ENCODE measurements at places on chromosomes 1 and 21.

- DNase-seq = no peak
Observed at GRCh38 chr1:32894019-32894600, 7.1 kb downstream of the TMEM54 start.

DNA sequence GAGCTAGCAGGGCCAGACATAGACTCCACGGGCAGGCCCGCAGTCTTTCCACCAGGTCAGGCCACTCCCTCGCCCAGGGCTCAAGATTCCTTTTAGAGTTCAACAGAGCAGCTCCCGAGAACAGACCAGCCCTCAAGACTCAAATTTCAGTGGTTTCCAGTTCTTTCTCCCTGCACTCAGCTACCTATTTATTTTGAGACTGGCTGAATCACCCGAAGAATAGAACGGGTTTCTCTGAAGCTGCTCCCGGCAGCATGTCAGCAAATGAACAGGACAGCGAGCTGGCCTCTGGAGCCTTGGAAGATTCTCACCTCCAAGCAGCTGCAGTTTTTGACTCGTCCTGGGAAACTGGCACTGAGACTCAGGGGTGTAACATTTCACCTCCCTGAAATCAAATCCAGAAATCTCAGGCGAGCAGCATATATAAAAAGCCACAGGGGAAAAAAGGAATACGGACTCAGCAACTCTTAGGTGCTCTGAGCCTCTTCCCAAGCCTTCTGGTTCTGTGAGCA, 177.9 kb downstream of the CLIC6 start:
- peak; percentile 27 for DNase-seq

- DNase-seq = no peak
Observed at GRCh38 chr1:26530410-26530894, 891 bp downstream of the RPS6KA1 start.

DNA sequence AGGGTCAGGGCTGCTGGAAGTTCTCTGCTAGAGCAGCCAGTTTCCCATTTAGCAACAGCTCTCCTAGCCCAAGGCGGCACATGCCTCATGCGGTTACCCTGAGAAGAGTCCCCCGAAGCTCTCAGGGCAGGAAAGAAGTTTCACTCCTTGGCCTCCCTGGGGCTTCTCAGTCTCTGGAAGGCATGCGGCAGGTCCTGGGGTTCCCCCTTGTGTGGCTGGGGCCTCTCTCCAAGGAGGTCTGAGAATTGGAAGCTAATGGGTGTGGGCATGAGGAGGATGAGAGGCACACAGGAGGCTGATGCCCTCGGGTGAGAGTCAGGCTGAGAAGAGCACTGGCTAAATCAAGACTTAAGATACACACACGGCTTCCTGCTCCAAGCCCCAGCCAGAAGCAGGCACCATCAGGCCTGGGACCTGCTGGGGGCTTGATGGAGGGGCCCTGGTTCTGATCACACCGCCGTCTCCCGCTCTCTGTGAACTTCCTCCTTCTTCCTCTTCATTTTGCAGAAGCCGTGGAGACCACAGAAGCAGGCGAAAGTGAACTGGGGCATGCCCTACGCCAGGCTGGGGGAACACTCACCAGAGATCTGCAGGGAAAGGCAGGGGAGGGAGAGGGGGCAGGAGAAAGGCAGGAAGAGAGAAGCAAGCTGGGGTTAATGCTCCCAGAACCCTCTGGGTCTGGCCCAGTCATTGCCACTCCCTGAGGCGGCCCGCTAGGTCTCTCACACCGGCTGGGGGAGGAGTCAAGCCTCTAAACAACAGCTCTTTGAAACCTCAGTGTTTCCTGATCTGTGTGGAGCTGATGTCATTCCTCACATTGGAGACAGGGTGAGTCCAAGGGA, 15.1 kb downstream of the BLACAT1 start:
- peak; percentile 97 for DNase-seq

DNA sequence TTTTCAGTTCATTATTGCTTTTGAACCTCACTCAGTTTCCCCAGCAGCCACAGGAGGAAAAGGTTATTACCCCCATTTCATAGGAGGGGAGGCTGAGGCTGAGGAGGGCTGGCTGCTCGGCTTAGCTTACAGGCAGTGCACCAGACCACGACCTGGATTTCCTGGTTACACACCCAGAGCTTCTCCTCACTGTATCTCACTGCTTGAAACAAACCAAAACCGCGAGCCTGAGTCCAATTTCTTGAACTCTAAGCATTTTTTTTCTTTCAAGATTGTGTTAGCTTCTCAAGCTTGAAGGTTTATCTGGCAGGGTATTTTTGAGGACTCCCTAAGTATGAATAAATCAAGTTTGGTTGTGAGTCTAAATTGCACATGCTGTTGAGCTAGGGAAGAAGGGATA, 188.9 kb upstream of the EDN2 start:
- DNase-seq = no peak

GRCh38 chr1:236522937-236523703, 662 bp upstream of the LGALS8 start:
- no peak for DNase-seq

DNA sequence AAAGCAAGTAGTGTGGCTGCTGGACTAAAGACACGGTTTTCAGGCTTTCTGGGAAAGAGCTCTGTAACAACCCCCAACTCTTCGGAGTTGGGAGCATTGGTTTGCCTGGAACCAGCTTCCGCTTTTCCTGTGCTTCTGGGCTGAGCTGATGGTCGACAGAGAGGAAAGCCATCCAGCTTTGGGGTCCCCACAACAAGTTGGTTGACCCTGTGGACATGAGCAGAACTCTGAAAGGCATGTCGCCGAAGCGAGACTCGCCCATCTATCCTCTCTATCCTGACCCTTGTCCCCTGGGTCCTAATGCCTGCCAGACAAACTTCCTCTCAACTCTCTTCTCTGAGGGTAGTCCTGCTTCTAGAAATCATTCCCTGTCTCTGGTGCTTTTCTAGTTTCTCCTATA, 31.9 kb upstream of the FCGR2A start:
- no peak for DNase-seq

GRCh38 chr1:186519982-186520381, 59.1 kb upstream of the PDC start:
- DNase-seq = peak; percentile 50

DNA sequence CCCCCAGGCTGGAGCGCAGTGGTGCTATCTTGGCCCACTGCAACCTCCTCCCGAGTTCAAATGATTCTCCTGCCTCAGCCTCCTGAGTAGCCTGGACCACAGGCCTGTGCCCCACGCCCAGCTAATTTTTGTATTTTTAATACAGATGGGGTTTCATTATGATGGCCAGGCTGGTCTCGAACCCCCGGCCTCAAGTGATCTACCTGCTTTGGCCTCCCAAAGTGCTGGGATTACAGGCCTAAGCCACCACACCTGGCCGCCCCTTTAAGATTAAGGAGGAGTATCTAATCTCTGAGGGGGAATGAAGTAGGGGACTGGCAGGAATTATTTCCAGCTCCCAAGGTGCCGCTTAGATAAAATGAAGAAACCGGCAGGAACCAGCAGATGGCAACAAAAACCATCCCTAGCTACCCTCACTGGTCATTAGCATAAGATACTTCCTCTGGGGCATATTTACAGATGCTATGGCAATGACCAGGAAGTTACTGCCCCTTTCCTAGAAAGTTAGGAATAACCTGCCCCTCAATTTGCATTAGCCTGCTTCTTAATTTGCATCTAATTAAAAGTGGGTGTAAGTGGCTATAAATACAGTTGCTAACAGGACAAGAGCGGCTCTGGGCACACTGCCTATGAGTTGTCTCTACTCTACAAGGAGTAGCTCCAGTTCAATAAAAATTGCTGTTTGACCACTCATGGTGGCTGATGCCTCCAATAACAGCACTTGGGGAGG, 7.1 kb upstream of the NSUN4 start:
- peak; percentile 51 for DNase-seq

DNA sequence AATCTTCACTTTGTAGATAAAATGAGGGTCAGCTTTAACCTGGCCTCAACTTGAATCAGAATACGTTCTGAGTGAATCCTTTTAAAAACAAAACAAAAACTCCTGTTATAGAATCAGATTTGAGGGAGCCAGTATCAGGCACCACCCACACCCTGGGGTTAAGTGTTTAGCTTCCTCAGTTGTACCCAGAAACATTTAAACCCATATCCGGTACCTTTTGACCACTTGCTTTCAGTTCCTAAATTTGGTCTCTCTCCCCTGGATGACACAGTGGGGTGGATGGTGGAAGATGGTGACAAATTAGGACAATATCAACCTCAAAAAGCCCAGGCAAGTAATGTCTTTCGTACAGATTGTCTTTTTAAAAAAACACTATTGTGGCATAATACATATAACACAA, 10.4 kb downstream of the KLHDC7A start:
- no peak for DNase-seq

GRCh38 chr1:201593200-201593921, 54.4 kb downstream of the NAV1 start:
- DNase-seq = peak; percentile 70

DNA sequence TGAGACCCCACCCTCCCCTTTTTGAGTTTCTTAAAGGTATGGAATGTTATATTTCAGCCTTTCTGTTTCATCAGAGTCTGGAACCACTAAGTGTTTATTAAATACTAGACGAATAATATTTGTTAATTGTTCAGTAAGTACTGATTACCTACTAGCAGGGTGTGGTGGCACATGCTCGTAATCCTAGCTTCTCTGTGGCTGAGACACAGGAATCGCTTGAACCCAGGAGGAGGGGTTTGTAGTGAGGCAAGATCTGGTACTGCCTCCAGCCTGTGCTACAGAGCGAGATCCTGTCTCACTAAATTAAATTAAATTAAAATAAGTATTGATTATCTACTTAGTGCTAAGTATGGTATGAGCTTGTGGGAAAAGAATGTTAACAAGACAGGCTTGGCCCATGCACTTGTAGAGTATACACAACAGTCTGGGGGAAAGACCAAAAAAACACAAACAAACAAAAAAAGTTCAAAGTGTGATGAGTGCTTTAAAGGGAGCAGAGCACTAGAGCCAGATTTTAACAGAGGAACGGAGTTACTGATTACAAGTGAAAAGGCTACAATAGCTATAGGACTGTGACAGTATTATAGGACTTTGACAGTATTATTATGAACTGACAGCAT, 2.4 kb downstream of the CEPT1 start:
- no peak for DNase-seq

- no peak for DNase-seq
Observed at GRCh38 chr1:91201176-91201575, 179.3 kb upstream of the ZNF644 start.

DNA sequence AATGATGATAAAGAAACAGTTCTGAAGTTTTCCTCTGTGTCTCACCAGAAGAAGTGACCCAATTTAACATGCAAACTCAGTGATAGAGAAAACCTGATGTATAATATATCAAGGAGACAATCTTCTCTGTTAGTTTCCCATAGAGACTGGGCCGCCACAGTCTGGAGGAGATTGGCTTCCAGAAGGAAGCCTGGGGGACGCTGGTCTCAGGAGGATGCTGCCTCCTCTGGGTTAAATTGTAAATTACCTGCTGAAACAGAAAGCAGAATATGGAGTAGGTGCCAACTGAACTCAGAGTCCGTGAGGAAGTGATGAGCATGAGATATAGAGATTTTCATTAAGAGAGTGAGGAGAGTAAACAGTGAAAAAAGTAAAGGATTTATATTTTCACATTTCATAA, 15.8 kb downstream of the OR14I1 start:
- peak; percentile 56 for DNase-seq

- DNase-seq = no peak
Observed at GRCh38 chr1:235697508-235697907, 47.9 kb upstream of the GNG4 start.

GRCh38 chr21:38875694-38876492, 70.2 kb downstream of the ETS2 start:
- no peak for DNase-seq

GRCh38 chr1:43831851-43832250, 101.8 kb upstream of the ARTN start:
- DNase-seq = no peak

DNA sequence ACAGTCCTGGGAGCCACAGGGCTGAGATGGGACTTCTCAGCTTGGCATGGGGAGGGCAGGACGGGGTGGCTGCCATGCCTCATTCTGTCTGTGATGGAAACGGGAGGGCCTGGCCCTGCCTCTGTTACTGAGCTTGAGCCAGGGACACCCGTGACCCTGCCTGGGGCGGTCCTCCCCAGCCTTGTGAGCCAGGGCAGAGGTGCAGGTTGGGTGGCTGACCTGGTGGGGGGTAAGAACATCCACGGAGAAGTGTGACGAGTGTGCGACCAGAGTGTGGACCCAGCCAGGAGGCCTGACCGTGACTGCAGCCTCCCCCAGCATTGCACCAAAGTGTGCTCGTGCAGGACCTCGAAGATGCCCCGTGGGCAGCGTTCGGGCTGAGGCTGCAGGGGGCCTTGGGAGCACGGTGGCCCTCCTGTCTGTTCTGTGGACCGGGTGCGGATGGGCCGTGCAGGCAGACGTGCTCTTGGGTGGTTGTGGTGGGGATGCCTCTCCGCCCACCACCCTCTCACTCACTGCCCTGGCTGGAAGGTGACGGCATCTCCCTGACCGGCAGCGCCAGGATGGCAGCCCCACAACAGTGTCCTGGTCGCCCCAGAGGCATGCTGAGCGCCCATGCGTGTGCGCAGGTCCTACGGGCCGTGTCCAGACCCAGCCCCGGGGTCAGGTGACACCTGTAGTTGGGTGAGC, 45.4 kb downstream of the SKI start:
- no peak for DNase-seq

DNA sequence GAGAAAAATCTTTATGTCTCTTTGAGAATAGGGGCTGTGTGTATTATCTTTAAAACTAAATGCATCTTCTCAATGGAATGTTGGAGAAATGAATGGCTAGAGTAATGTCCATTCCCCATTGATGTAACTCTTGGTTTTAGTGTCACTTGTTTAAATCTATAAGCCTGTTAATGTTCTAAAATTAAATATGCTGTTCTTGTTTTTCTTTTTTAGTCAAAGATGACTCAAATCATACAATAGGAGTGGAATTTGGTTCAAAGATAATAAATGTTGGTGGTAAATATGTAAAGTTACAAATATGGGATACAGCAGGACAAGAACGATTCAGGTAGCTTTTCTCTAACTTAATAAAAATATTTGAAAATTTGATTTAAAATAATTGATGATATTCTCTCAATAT, 17.6 kb downstream of the RAB4A start:
- DNase-seq = no peak

GRCh38 chr1:166322470-166322869, 155.7 kb upstream of the FAM78B start:
- DNase-seq = no peak

DNA sequence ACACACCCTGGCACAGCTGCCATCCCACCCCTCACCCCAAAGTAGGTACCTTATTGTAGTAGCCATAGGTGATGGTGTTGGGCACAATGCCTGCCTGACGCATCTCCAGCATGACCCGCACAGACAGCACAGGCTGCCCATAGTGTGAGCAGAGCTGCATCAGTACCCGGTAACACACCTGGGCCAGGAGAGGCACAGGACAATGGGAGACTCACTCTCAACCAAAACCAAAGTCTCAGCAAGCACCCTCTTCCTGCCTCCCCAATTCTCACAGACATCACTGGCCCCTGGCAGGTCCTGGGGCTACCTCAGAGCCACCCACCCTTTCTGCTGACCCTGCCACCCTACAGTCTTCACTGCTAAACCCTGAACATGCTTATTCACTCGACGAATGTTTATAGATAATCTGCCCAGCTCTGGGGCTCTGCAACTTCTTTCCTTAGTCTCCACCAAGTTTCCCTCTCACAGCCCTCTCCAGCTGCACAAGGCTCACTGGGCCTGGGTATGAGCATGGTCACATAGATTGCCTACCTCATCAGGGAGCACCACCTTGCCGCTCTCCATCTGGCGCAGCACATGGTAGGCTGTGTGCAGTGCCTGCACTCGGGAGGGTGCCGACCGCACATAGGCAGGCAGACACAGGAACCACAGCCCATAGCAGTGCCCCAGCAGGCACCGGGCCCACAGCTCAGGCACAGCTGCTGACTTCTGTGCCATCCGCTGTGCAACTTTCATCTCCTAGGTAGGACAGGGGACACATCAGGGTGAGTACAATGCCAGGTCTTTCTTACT, 10.3 kb downstream of the DENND4B start:
- DNase-seq = no peak

GRCh38 chr1:226476648-226477319, 68.9 kb upstream of the PARP1 start:
- DNase-seq = no peak

Measured in COLO829 (cell line).